Stimulated activated CD8-positive, alpha-beta memory T cell treated with anti-CD3 and anti-CD28 coated beads, Interleukin-4, amount 100 ng/mL, for 48 hours (primary cell): ENCODE measurements at places on chromosomes 16 and 17.
A peak's percentile ranks its signal among the peaks of the same experiment; 100 is the strongest.

DNA sequence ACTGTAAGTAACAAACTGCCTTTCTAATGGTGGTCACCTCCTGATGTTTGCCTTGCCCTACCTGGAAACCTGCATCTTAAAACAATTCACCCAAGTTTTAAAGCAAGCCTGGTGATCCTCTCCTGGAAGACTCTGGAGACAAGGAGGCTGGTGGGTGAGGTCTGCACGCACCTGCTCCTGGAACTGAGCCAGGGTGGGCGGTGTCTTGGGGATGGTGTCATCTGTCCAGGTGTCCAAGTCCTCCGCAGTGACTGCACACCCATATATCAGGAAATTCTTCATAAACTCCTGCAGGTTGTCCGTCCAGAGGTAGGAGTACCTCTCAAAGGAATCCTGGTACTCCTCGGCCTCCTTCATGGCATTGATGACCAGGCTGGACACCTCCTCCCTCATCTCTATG is 44.9 kb downstream of the DNAH17 start:
- DNase-seq: no peak

DNA sequence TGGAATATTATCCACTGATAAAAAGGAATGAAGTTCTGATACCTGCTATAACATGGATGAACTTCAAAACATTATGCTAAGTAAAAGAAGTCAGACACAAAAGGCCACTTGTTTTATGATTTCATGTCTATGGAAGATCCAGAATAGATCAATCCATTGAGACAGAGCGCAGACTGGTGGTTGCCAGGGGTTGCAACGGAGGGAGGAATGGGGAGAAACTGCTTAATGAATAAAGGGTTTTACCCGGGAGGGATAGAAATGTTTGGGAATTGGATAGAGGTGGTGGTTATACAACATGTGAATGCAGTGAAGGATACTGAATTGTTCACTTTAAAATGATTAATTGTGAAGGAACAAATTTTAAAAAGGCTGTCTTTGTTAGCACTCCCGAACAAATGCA is 30.2 kb downstream of the WDR59 start:
- DNase-seq: no peak

- no peak for DNase-seq
Observed at GRCh38 chr17:82737967-82738877, 2.8 kb downstream of the FN3K start.

- no peak for DNase-seq
Observed at GRCh38 chr16:12141073-12141951, 164.8 kb downstream of the SNX29 start.

DNA sequence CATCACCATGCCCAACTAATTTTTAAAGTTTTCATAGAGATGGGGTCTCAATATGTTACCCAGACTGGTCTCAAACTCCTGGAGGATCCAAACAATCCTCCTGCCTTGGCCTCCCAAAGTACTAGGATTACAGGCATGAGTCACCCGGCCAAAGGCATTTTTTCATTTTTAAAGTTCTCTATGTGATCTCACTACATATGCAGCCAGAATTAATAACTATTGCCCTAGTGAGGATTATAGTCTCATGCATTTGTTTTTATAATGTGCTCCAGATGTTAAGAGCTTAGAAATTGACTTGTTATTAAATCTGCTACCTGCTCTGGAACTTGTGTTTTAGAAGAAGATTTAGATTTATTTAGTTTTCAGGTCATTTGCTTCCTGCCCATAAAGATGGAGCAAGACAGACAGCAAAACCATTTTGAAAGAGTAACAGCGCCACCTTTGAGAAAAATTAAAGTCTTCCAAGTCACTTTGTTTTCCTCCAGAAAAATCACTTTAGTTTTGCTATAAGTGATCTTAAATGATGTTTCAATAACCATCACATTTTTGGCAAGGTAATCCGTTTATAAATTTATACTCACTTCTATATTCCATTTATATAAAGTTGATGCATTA is 79.5 kb downstream of the CA4 start:
- no peak for DNase-seq

- no peak for DNase-seq
Observed at GRCh38 chr16:8686031-8686621, 11.7 kb downstream of the ABAT start.

- no peak for DNase-seq
Observed at GRCh38 chr17:54013072-54013471, 190.3 kb downstream of the KIF2B start.

DNA sequence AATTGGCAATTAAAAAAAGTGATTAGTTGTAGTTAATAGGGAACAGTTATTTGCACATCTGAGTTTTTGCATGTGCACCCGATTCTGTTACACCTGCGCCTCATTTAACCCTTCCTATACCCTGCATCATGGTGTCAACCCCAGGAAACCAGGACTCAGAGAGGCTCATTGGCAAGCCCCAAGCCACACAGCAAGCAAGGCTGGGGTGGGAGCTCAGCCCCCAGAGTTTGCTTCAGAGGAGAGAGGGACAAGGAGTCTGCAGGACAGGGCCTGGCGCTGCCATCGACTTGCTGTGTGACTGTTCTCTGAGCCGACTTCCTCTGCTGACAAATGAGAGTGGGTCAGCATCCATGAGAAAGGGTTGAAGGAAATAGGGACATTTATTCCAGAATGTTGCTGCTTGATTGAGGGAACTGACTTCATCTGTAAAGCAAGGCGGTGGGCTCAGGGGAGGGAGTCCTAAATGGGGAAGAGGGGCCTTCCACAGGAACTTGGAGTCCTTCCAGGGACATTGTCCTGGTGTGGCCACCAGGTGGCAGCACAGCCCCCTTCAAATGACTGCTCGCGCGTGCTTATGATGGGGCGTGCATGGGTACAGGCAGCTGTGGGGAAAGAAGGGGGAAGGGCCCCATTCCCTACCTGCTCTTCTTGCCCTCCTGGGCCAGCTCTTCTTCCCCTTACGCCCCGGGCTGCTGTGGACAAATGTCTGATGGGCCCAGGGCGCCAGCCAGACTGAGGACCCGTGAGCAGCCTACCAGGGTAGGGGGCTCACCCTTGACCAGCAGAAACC is 51.6 kb downstream of the NT5M start:
- peak; percentile 86 for DNase-seq

DNA sequence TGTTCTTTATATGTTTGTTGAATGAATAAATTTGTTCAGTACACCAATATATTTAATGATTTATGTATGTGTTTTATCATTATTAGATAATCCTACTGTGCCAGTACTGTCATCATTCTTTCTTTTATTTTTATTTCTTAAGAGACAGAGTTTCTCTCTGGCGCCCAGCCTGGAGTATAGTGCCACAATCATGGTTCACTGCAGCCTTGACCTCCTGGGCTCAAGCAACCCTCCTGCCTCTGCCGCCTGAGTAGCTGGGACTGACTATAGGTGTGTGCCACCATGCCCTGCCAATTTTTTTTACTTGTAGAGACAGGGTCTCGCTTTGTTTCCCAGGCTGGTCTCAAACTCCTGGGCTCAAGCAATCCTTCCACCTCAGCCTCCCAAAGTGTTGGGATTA is 41.8 kb downstream of the PAFAH1B1 start:
- DNase-seq: no peak

GRCh38 chr17:14361945-14362508 is 61.1 kb downstream of the HS3ST3B1 start:
- DNase-seq: no peak

DNA sequence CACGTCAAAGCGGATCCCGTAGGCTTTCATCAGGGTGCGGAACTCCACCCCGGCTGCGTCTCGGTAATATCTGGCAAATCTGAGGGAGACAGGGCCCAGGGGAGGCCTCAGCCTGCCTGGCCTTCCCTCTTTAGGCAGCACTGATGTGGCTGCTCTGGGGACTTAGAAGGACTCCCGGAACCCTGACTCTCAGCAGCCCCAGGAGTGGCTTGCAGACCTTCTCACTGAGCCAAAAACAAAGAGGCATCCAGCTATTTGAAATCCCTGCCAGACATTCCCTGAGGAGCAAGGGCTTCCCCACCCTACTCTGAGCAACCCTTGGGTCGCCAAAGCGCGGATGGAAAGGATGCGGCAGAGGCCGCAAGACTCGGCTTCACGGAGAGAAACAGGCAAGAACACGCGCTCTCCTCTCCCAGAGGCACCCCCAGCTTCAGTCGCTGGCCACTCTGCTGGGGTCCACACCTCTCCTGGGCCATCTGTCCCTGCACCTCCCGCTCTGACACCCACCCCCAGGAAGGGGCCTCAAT is 7.9 kb downstream of the P2RX5 start:
- no peak for DNase-seq

- DNase-seq: peak; percentile 51
Observed at GRCh38 chr17:82304826-82305726, 12.3 kb downstream of the CD7 start.
